ENCODE measurements at places on chromosomes 7 and 10.

- DNase-seq: no peak
Measured at GRCh38 chr10:1213252-1214070, 157.3 kb downstream of the WDR37 start.

DNA sequence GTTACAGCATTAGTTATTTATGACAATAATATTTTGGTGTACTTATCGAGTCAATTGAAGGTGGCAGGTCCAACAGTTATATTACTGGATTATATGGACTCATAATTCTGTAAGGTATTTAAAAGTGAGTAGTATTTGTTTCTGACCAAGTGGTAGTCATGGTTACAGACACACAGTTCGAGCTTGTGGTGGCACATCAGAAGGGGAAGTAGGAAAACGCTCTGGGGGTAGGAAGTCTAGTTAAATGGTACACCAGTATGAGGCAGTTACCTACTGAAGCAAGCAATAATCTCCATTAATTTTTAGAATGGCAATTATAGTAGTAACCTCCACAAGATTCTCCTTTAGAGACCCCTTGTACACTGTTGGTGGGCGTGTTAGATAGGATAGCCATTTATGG is 541.2 kb downstream of the ETV1 start:
- no peak for DNase-seq

GRCh38 chr10:80168679-80169380 is 36.3 kb downstream of the PLAC9 start:
- DNase-seq: no peak

DNA sequence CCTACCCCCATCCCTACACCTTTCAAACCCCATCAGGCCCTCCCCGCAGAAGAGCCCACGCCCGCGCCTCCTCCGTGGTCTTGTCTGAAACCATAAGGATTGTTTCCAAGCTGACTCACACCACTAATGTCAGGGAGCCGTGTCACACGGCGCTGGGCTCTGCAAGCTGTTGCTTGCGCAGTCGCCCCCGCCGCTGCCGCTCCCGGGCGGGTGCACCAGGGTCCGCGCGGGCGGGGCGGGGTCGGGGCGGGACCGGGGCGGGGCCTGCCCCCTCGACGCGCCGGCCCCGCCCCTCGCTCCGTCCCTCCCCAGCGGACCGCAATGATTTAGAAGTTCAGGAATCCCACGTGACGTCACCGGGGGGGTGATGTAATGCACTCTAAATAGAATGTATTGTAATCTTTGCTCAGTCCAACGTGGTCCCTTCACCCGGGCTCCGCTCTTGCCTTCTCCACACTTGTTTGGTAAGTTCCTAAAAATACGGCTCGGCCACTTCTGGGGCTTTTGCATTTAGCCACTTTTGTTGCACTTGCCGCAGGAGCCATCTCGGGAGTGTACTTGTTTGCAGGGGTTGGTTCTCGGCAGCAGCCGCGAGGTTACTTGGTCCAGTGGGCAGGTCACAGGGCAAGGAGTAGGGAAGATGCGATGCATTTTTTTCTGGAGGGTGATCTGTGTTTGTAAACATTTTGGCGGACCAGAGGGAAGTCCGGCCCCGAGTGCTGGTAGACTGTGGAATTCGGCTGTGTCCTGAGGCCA is 3.2 kb upstream of the CREB5 start:
- peak; percentile 88 for DNase-seq

DNA sequence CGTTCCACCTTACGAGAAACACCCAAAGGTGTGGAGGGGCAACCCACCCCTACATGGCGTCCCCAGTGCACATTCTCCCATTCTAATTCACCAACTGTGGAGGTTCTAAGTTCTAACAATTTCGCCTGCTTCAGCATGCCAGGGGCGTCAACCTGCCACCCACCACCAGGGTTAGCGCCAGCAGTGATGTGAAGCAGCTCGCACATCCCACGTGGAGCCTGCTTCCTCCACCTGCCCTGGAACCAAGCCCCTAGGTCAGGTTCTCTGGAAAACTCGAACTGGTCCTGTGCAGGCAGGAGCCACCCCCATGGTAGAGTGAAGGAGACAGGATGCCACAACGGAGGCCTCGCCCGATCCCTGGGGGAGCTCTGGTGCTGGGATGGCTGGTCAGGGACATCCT is 33.3 kb upstream of the FXYD4 start:
- no peak for DNase-seq

GRCh38 chr10:78194050-78194449 is 160.4 kb downstream of the RPS24 start:
- no peak for DNase-seq

- DNase-seq: no peak
Measured at GRCh38 chr7:99190359-99191009, 17.4 kb downstream of the KPNA7 start.

DNA sequence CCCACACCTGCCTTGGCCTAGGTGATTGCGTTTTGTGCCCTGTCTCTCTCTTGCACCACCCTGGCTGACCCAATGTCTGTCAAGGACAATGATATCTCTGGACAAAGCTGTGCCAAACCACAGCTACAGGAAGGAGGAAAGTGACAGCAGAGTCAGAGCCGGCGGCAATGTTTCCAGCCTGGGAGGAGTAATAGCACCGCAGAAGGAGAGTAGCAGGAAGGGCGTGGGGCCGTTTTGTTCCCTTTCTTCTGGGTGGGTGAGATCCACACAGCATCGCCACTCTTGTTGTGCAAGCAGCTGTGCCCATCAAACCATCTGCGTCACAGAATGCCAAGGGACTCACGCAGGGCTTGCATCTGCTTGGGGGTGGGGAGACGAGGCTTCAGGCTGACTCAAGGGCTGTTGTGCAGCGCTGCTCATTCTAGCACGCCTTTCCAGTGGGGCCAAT is 341.6 kb upstream of the AUTS2 start:
- DNase-seq: no peak

GRCh38 chr10:113995201-113995600 is 48.5 kb upstream of the ADRB1 start:
- DNase-seq: no peak

DNA sequence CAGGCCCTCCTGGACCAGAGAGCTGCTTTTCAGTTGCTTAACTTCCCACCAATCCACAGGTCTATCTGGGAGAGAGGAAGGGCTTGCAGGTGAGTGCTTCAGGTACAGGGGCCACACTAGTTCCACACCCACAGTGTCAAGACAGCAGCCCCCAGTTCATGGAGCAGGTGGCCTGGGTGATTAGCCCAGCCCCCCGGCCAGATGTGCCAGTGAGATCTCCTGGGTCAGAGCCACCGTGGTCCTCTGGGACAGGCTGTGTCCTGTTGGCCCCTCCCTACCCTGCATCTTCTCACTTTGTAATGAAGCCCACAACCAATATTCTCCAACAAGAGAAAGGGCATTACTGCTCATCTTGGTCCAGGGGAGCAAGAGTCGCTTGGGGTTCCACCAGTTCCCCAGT is 30.6 kb downstream of the DRGX start:
- DNase-seq: no peak

GRCh38 chr10:62457196-62457595 is 83.0 kb downstream of the ZNF365 start:
- no peak for DNase-seq

- no peak for DNase-seq
Measured at GRCh38 chr10:114408112-114408967, 4.0 kb upstream of the AFAP1L2 start.

- DNase-seq: no peak
Measured at GRCh38 chr7:70208236-70209063, 610.2 kb downstream of the AUTS2 start.

- peak; percentile 13 for DNase-seq
Measured at GRCh38 chr7:151275813-151276577, 27.5 kb upstream of the SMARCD3 start.

DNA sequence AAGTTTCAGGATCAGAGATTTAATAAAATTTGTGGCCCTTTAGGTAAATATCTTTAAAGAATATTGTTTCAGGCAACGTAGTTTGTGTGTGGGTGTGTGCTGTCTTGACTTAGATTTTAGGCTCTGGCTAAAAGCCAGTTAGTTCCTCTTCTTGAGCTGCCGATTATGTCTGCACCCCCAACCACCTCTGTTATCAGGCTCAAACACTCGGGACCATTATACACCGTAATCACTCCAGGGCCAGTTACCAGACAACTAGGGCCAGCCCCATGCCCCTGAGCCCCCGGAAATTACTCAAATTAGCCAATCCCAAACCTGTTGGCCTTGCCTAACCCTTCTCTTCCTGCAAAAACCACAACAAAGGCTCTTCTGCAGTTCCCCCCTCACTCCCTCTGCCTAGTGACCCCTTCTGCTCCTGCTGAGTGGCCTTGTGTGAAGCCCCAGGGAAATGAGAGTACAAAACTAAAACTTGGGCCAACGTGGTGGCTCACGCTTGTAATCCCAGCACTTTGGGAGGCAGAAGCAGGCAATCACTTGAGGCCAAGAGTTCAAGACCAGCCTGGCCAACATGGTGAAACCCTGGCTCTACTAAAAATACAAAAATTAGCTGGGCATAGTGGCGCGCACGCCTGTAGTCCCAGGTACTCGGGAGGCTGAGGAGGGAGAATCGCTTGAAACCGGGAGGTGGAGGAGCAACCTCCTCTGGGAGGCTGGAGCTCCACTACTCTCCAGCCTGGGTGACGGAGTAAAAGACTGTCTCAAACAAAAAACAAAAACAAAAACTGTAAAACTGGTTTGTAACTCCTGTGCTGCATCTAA is 9.2 kb upstream of the HNRNPF start:
- DNase-seq: peak; percentile 76

- DNase-seq: no peak
Measured at GRCh38 chr10:66214721-66215404, 711.0 kb upstream of the LRRTM3 start.

- DNase-seq: no peak
Measured at GRCh38 chr7:98211676-98212531, 665 bp downstream of the BHLHA15 start.

DNA sequence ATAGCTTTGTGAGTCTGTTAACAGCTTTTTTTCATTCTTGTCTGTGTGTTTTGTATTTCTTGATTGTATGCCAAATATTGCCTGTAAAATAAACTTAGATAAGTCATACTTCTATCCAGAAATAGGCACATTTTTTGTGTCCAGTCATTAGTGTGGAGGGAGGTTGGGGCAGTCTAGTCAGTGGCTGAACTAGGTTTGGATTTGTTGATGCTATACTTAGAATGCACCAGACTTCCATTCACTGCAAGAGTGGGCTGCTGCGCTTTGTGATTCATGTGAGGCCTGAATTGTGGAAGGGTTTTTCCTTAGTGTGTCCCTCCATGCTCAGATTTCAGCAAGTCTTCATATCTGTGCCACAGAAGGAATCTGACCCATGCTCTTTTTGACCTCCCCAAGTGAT is 50.0 kb downstream of the TRUB1 start:
- DNase-seq: no peak

DNA sequence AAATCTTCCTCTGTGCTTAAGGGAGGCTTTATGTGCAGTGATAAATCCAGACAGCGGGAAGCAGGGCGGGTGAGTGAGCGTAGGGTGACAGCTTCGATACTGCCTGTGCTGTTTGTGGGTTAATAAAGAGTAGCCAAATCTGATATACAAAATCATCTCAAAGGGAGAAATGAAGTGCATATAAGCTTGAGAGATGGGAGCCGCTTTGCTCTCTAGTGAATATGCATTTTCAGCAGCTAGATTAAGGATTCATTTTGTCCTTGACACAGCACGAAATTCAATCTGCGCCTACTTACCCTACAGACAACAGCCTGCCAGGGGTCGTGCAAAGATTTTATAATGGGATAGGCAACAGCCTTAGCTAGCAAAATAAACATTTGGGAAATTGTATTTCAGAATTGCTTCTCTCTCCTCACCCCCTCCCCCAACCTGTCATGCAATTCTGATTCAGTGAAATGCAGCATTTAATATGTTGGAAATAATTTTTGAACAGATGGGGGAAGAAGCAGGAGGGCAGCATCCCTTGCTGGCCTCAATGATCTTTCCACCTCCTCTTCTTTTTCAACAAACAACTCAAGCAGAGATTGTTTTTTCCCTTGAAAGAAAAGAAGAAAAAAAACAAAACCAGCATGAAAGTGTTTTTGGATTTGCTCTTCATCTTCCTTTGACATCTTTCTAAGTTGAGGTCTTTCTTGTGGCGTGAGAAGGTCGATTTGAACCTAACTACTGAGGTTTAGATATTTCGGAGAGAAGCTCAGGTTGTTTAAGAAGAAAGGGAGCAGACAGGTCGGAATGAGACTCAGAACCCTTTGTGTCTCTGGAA is 117.9 kb downstream of the AOAH start:
- DNase-seq: no peak

- no peak for DNase-seq
Measured at GRCh38 chr10:6487920-6488319, 92.2 kb downstream of the PRKCQ start.

DNA sequence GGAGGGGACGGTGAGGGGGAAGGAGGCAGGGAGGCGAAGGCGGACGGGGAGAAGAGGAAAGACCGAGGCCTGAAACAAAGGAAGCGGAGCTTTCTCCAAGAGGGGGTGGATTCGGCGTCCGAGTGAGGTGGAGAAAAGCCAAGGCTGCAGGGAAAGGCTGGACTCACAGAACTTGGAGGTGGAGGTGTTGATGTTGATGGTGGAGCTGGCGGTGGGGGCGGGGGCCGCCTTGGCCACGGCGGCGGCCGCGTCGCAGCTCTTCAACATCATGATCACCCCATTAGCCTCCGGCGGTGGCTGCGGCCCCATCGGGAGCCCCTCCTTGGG is 578 bp downstream of the CACUL1 start:
- peak; percentile 53 for DNase-seq

- no peak for DNase-seq
Measured at GRCh38 chr10:74518061-74518460, 308.3 kb upstream of the KAT6B start.

GRCh38 chr7:28546067-28546466 is 133.7 kb downstream of the CREB5 start:
- DNase-seq: no peak

GRCh38 chr10:35511647-35512046 is 93.5 kb upstream of the GJD4 start:
- DNase-seq: no peak

GRCh38 chr10:128130051-128130450 is 3.8 kb upstream of the MKI67 start:
- no peak for DNase-seq

- no peak for DNase-seq
Measured at GRCh38 chr10:4576206-4576605, 249.8 kb upstream of the AKR1E2 start.

DNA sequence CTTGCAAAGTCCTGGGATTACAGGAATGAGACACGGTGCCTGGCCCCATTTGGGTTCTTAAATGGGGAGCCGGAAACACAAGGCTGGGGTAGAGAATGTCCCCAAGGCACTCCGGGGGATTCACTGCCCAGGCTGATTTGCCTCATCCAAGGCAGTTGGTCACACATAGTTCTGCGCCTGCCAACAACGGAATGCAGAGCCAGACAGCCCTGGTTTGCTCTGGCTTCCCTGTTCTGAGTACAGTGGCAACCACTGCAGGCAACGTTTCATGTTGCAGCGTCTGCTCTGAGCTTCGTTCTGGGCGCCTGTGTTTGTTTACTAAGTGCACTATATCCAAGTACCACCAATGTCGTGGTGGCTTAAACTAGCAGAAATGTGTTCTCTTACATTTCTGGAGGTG is 61.7 kb upstream of the C1QL3 start:
- DNase-seq: no peak

Data from activated naive CD4-positive, alpha-beta T cell treated with anti-CD3 and anti-CD28 coated beads for 36 hours (primary cell).